ENCODE measurements at places on chromosomes 6 and 20.

GRCh38 chr6:2693231-2693630 is 57.5 kb downstream of the MYLK4 start:
- DNase-seq, result no peak

DNA sequence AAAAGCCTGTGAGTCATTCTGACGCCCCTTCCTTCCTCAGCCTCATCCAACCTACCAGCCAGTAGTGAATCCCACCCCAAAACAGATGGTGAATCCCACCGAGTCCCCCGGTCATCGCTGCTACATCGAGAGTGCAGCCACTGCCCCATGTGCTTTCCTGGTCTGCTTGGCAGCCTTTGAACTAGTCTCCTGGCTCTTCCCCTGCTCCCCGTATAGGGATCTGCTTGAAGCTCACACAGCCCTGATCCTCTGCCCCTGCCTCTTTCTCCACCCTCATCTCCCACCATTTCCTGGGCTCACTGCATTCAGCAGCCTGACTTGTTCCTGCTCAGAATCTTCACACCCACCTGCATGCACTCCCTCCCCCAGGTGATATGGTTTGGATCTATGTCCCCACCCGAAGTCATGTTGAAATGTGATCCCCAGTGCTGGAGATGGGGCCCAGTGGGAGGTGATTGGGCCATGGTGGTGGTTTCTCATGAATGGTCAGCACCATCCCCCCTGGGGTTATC is 14.6 kb downstream of the SYNJ2 start:
- no peak for DNase-seq

DNA sequence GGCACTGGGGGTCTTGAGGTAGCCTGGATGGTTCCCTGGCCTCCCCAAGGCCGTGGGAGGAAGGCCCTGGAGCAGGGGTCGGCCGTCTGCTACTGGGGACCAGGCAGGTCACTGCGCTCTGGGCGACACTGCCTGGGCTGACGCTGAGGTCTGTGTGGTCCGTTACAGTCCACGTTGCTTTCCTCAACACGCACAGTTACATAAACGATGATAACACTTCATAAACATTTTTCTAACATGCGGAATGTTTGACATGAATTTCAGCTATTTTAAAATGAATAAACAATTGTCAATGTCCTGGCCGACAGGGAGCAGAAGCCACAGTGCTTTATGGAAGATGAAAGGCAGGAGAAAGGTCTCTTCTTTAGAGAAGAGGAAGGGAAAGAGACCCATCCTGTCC is 10.2 kb upstream of the RBBP8NL start:
- DNase-seq, result no peak

DNA sequence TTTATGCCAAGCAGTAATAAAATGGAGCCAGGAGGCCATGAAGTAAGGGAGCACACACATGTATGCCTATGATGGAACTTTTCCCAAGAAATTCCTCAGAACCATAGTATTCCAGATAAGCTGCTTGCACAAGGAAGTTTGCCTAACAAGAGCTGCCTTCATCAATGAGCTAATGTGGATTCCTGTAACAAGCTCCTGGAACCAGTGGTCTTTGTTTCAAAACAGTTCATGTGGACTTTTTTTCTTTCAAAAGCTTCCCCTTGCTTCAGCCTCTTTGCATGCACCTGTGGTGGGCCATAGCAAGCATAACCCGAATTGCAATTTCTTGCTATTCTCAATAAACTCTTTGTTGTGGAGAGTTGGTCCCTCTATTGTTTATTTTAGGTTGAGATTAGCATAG is 359.6 kb downstream of the UTRN start:
- no peak for DNase-seq

DNA sequence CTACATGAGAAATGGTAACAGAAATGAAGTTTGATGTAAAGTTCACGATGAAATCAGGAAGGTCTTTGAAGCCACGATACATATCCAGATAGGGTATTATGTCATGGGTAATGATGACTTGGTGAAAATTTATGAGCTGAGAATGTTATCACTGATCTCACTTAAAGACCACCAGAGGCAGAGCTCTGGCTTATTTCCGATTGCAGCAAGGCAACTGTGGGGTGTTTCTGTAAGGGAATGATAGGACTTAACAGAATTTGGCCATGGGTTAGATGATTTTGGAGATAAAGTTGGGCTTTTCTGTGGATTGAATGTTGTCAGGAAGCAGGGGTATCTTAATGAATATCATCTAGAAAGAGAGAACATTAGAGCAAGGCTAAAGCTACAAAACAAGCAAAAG is 508.4 kb downstream of the HDGFL1 start:
- DNase-seq, result no peak

- DNase-seq, result no peak
Measured at GRCh38 chr20:16438100-16438499, 135.1 kb downstream of the KIF16B start.

- no peak for DNase-seq
Measured at GRCh38 chr6:52752310-52752709, 11.0 kb downstream of the GSTA2 start.

DNA sequence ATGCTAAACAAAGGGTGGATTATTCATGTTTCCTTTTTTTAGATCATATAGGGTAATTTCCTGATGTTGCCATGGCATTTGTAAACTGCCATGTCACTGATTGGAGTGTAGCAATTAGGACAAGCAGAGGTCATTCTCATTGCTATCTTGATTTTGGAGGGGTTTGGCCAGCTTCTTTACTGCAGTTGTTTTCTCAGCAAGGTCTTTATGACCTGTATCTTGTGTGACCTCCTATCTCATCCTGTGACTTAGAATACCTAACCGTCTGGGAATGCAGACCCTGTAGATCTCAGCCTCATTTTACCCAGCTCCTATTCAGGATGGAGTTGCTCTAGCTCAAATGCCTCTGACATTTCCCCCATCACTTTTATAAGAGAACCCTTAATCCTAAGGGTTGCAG is 53.6 kb downstream of the CDS2 start:
- DNase-seq, result no peak

GRCh38 chr6:104566411-104566810 is 293.3 kb downstream of the HACE1 start:
- no peak for DNase-seq

- no peak for DNase-seq
Measured at GRCh38 chr6:44660561-44661220, 273.2 kb downstream of the CDC5L start.

- DNase-seq, result no peak
Measured at GRCh38 chr20:8540466-8540865, 408.4 kb downstream of the PLCB1 start.

DNA sequence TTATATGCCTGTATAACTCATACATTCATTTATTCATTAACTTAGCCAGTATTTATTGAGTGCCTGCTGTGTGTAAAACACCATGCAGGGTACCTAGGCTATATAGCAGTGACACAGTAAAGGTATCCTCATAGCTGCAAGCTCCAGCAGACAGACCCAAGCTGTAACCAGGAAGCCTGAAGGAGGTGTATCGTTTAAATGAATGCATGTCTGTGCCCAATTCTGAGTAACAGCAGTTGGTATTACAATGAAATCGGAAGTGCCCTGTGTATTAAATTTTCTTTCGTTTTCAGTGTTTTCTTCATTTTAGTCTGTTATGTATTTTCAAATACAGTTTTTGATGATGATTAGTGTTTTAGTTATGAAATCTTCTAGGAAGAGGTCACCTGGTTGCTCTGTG is 485.8 kb upstream of the SOX4 start:
- DNase-seq, result no peak

GRCh38 chr20:63360850-63361518 is at the start of gene CHRNA4:
Gene CHRNA4 (minus strand): TSS chr20:63361349. CDS start chr20:63361165, 184 bp downstream.
- peak; percentile 48 for DNase-seq

DNA sequence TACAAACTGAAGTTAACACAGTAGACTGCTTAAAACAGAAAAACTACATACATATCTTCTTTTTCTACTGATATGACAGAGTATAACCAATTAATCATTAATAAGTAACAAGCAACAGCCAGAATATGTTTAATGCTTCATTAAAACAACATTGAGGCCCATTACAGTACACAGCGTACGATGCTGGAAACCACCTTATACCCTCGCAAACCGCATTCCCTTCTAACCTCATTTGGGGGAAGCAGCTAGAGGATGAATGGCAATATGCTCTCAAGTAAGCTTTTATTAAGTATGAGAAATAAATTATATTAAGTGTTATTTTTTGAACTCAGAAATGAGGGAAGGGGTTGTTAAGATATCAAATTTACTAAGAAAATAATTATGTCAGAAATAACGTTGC is 142.4 kb downstream of the GMDS start:
- no peak for DNase-seq

- no peak for DNase-seq
Measured at GRCh38 chr6:42025845-42026243, 24.5 kb upstream of the TAF8 start.

GRCh38 chr6:38168699-38169098 is 349.2 kb downstream of the ZFAND3 start:
- no peak for DNase-seq

DNA sequence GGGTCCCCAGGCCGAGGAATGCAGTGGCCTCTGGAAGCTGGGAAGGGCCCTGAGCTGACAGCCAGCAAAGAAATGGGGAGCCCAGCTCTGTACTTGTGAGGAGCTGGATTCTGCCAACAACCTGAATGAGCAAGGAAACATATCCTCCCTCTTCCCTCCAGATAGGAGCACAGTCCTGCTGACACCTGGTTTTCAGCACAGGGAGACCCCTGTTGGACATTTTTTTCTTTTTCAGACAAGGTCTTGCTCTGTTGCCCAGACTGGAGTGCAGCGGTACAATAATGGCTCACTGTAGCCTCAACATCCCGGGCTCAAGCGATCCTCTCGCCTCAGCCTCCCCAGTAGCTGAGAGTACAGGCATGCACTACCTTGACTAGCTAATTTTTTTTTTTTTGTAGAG is 21.5 kb downstream of the BMP6 start:
- DNase-seq, result no peak

GRCh38 chr6:130202782-130203181 is 20.0 kb downstream of the SAMD3 start:
- DNase-seq, result no peak

- DNase-seq, result no peak
Measured at GRCh38 chr6:25950297-25950696, 12.3 kb upstream of the TRIM38 start.

GRCh38 chr20:21519136-21519584 is 5.3 kb upstream of the NKX2-2 start:
- no peak for DNase-seq
